ENCODE measurements at places on chromosomes 13 and 19.

DNA sequence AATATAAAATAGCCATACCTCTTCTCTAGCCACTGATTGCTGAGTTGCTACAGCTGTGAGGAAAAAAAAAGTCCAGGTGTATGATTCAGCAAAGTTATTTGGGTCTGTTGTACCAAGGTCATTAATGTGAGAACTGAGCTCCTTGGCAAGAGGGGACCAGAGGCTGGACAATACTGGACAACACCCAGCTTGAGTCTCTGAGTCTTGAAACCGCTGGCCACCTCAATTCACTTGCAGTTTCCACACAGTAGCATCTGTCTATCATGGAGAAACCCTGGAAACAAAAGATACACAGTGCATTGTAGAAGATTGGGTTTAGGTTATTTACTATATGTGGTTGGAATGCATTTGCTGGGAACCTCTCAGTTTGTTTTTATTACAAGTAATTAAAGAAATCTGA is 60.4 kb downstream of the WDFY2 start:
- no peak for DNase-seq

- DNase-seq, result no peak
Observed at GRCh38 chr19:35439921-35440320, 8.1 kb upstream of the FFAR2 start.

- no peak for DNase-seq
Observed at GRCh38 chr13:25247360-25247759, 39.9 kb downstream of the MTMR6 start.

- DNase-seq, result no peak
Observed at GRCh38 chr13:110332750-110333149, 25.7 kb downstream of the COL4A2 start.

DNA sequence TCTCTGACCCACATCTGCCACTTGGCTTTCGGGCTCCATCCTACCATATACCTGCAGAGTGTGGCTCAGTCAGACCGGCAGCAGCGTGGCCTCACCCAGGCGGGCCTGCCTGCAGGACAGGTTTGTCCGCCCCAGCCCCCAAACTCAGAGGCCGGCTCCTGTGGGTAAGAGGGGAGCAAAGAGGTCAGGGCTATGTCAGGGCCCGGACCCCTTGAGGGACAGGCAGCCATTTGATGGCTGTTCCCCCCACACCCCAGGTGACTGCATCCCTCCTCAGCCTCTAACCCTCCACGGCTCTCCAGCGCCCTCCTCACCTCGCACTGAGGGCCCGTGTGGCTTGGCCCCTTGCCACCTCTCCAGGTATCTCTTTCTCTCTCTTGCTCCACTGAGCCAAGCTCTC is 12.3 kb upstream of the ZBTB32 start:
- no peak for DNase-seq

DNA sequence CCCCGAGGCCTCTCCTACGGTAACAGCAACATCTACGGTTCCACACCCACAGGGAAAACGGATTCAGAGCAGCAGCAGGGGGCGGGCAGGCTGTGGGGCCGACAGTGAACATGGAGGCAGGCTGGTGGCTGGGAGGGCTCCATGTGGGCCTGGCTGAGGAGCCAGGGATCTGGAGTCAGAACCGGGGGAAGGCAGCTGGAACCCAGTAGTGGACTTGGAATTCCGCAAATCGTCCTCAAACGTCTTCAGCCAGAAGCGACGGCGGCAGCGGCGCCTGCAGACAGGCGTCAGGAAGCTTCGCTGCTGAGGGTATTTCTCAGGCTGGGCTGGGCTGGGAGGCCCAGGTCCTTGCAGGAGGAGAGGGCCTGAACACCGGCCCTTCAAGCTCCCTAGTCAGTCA is 1.8 kb downstream of the TMEM86B start:
- no peak for DNase-seq

DNA sequence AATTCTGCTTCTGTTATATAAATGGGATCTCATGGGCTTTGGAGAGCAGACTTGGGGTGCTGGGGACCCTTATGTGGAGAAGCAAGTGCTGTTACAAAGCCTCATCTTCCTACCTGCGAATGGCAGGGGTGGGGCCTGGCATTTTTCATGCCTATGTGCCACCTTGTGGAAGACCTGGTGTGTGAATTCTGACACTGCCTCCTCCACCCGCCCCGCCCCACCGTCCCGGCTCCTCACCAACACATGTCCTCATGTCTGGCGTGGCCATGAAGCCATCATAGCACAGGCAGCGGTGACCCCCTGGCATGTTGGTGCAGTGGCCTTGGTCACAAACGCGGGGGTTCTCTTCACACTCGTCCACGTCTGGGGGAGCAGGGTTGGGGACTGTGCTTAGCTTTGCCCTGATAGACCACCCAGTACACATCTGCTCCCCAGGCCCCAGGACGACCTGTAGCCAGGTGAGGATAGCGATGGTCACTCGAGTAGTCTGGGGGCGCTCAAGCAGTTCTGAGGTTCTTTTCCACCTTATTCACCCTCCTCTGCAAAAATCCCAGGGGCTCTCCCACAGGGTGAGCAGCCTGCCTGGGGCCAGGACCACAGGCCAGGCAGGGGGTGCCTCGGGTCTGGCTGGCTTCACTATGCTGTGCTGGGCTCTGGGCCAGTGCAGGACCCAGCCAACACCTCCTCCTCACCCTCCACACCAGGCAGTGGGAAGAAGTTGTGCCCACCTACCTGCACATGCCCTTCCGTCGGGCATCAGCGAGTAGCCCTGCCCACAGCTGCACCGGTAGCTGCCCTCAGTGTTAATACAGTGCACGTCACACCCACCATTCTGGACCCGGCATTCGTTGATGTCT is 32.7 kb downstream of the FBN3 start:
- DNase-seq, result no peak

- DNase-seq, result no peak
Observed at GRCh38 chr13:102250448-102250847, 151.4 kb downstream of the FGF14 start.

GRCh38 chr13:111373486-111373885 is 53.0 kb downstream of the TEX29 start:
- no peak for DNase-seq

GRCh38 chr19:20503476-20503875 is 62.1 kb downstream of the ZNF737 start:
- no peak for DNase-seq

DNA sequence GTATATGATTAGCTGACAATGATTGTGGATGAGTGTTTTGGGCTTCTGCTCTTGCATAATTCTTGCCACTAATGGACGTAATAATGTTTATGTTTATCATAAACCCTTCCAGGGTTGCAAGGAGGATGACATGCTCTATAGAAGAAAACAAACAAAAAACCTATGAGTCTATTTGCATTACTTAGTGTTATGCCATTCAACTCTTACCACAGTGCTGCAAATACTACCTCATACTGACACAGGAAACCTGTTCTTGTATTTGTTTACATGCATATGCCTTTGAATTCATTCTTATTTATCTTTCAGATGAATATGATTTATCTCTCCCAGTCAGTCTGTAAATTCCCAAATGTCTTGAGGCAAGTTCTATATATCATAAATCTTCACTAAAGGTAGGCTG is 39.6 kb upstream of the FREM2 start:
- no peak for DNase-seq

- DNase-seq, result no peak
Observed at GRCh38 chr13:88360761-88361160, 689.6 kb downstream of the SLITRK5 start.

DNA sequence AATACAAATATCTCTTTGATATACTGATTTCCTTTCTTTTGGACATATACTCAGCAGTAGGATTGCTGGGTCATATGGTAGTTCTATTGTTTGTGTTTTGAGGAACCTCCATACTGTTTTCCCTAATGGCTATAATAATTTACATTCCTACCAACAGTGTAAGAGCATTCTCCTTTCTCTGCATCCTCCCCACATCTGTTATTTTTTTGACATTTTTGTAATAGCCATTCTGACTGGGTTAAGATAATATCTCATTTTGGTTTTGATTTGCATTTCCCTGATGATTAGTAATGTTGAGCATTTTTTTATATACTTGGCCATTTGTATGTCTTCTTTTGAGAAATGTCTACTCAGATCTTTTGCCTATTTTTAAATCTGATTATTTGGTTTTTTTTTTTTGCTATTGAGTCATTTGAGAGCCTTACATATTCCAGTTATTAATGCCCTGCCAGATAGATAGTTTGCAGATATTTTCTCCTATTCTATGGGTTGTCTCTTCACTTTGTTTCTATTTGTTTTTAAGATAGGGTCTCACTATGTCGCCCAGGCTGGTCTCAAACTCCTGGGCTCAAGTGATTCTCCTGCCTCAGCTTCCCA is 95.7 kb downstream of the FNDC3A start:
- no peak for DNase-seq

- no peak for DNase-seq
Observed at GRCh38 chr13:30585748-30586262, 31.9 kb upstream of the USPL1 start.

DNA sequence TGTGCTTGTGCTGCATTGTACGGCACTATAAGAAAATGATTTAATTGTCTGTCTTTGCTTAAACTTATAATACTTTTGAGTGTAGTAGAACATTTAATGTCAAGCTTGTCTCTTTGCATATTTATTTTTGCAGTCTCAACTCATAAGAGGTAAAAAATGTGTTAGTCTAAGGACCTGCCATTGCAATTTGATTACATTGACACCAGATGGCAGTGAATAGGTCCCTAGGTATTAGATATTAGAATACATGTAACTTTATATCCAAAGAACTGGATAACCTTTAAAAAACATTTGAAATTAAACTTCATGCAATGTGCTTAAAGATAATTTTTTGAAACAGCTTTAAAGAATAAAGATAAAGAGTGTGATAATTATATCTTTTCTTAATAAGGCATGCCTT is 1421.3 kb downstream of the OLFM4 start:
- no peak for DNase-seq

GRCh38 chr13:24228852-24229458 is 68.4 kb downstream of the SPATA13 start:
- DNase-seq, result no peak

DNA sequence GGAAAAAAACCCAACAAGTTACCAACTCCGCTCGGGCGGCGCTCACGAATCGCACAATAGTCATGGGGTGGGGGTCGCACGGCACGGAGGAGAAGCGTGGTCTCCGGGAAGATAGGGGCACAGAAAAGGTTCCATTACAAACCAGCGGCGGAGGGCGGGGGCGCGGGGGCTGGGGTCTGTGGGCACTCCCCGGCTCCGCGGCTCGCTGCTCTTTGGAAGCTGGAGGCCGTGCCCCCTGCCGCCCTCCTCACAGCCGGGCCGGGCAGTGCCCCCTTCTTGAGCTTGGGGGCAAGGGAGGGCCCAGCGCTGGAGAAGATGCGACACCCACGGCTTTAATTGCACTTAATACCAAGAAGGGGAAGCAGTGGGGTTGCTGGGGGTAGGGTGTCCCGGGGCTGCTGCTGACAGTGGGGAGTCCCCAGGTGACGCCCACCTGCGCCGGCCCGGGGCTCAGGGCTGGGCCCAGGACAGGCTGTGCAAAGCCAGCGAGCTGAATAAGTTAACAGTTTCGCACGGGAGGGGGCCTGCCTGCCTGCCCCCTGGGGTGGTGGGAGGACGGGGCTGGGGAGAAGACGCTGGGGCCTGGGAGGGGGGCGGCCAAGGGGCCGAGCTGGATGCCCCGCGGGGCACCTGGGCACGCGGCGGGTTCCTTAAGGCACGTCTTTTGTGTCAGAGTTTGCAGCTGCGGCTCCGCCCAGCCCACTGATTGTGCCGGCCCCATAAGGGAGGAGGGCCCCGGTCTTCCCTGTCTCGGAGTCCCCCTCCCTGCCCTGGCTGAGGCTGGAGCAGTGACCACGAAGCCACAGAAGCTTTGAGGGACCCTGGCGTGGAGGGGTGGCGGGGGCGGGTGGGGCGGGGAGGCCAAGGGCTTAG is 9.8 kb downstream of the DCAF15 start:
- no peak for DNase-seq

DNA sequence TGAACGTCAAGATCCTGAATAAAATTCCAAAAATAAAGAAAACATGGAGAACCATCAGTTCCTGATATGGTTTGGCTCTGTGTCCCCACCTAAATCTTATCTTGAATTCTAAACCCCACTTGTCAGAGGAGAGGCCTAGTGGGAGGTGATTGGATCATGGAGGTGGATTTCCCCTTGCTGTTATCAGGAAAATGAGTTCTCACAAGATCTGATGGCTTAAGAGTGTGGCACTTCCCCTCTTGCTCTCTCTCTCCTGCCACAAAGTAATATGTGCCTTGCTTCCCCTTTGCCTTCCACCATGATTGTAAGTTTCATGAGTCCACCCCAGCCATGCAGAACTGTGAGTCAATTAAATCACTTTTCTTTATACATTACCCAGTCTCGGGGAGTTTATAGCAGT is 827.4 kb downstream of the GPC5 start:
- no peak for DNase-seq

DNA sequence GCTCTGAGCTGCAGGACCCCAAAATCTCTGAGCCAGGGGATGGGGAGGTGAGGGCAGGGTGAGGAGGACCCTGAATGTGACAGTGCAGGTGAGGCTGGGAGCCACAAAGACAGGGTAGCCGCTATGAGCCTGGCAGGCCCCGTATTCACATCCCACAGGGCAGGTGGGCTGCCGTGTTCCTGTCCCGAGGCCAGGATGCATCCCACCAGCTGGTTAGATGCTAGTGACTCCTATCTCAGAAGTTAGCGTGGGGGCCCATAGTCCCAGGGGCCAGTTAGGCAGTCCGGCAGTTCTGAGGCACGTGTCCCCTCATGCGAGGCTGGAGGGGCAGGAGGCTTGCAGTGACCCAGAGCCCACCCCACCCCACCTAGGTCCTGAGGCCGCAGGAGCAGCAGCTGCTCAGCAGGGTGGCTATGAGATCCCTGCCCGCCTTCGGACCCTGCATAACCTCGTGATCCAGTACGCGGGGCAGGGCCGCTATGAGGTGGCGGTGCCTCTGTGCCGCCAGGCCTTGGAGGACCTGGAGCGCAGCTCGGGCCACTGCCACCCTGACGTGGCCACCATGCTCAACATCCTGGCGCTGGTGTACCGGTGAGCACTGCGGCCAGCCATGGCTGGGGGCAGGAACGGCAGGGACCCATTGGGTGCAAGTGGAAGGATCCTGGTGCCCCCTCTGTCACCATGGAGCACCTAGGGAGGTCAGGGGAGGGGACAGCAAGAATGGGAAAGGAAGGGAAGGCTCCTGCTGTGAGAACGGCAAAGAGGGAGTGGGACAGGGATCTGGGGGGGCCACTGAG is 7.2 kb downstream of the KLC3 start:
- DNase-seq, result no peak

GRCh38 chr19:41555748-41556147 is 20.2 kb upstream of the CEACAM21 start:
- no peak for DNase-seq

GRCh38 chr13:110470272-110471009 is 91.1 kb downstream of the RAB20 start:
- DNase-seq, result no peak

DNA sequence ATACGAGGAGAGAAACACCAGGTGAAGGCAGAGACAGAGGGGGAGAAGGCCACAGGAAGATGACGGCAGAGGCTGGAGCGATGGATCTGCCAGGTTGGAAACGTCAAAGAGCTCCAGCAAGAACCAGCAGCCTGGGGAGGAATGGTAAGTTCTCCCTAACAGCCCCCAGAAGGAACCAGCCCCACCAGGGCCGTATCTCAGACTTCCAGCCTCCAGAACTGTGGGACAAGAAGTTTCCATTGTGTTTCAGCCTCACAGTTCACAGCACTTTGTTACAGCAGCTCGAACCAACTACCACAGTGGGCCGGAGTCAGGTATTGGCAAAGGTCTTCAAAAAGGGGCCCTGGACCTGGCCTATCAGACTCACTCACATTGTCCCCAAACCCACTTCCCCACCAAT is 89.2 kb upstream of the GPR183 start:
- no peak for DNase-seq

Data from stimulated activated CD8-positive, alpha-beta memory T cell treated with anti-CD3 and anti-CD28 coated beads, Interleukin-2, amount 100 ng/mL, for 1 hour (primary cell).